ENCODE measurements at places on chromosomes 5 and 9.
A peak's percentile ranks its signal among the peaks of the same experiment; 100 is the strongest.

DNA sequence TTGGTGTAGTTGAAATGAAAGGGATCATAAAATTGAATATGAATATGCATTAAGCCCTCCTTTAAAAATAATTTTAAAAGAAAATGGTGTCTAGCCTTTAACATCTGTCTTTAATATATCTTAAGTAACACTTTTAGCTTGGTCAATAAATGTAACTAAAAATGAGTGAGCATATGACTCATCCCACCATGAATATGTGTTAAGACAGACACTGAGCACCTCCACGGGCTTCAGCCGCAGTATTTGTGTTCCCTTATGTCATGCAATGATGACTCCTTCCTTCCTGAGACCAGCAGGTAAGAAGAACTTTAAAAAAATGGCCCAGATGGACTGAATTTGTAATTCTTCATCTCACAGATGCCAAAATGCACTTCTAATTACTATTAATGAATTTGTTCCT, 563.2 kb downstream of the NR2F1-AS1 start:
- DNase-seq: no peak

DNA sequence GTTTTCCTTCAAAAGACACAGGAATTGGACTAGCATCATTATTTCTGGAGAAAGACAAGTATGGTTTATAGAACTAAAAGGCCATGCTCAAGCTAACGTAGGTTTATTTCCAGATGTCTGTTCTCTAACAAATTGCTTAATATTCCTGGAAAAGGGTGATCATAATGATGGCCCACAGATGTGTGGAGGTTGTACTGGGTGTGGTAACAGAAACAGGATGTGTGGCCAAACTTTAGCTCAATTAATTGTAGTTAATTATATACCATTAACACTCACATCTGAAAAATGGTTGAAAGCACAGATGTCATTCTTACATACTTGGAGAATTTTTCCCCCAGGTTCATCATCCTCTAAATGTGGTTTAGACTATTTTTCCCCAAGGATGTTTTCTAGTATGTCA, 292.7 kb upstream of the RASA1 start:
- no peak for DNase-seq

DNA sequence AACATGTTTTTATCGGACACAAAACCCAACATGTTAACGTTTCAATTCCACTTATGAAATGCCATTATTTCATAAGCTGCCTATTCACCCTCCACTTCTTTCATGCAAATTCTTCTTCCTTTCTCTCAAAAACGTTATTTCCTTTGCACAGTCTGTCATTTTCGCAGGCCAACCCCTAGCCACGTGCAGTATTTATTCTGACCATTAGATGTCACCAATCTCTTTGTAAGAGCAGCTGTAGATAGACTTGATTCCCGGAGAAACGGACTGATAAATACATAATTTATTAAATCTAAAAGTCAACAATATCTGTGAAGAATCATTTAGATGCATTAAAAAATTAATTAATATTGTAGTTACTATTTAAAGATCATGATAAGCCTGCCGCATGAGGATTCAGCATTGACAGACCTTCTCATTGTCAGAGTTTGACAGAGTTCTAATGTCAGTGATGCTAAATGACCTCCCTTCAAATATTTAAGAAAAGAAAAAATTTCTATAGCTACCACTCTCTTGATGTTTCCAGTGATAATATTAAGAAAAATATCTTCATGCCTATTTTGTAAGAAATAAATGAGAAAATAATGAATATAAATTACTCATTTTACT, 933.6 kb downstream of the CDH12 start:
- peak; percentile 65 for DNase-seq

GRCh38 chr9:83986195-83986594, 5.6 kb downstream of the RMI1 start:
- no peak for DNase-seq

DNA sequence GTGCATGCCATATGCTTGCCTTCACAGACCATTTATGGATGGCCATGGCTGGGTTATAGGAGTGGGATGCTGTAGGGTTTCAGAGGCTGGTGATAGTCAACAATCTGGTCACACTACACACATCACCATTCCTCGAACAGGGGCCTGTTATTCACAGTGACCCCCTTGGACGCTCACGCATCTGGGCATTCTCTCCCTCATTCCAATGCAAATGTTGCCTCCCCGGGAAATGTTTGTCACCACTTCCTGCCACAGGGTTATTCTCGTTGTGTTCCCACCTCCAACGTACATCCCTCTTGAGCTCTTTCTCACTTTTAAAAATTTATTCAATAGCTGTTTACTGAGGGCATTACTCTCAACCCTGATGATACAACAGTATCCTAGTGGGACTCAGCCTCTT, 135.4 kb downstream of the SCAMP1 start:
- DNase-seq: no peak

GRCh38 chr9:124390794-124391658, 24.2 kb downstream of the PSMB7 start:
- no peak for DNase-seq

DNA sequence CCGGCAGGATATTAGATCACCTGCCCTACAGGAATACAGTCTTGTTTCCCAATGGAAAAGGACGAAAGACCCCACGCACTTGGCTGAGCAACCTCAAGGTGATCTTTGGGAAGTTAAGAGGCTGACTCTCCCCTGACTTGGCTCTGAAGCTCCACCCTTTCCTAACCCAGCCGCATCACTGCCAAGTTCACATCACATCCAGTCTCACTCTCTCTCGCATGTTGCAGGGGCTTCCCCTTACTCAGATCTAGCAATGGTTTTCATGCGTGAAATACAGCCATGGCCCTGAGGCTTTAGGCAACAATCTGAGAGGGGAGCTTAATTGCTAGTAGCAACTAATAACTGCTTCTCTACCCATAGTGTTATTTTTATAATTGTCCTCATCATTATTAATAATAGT, 211.6 kb downstream of the DOCK8 start:
- no peak for DNase-seq

GRCh38 chr9:22047596-22047995, 38.5 kb upstream of the CDKN2B start:
- DNase-seq: no peak

GRCh38 chr9:88579050-88579715, 44.2 kb downstream of the NXNL2 start:
- no peak for DNase-seq

- no peak for DNase-seq
Measured at GRCh38 chr5:66585291-66585690, 10.9 kb upstream of the MAST4 start.

DNA sequence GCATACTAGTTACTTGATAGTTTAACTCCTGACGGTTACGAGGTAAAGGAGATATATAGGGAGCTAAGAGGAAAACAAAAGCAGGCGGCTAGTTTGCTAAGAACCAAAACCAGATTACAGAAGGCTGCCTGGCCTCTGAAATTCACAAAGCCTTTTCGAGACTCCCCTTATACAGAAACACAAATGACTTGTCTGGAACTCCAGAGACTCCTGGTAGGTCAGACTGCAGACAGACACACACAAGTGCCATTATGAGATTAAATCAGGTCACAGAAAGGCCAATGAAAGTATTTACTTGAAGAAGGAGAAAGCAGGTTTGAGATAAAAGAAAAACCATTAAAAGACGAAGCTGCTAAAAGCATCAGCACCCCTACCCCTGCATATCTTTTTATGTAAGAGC, 142.5 kb upstream of the LRRTM2 start:
- no peak for DNase-seq

DNA sequence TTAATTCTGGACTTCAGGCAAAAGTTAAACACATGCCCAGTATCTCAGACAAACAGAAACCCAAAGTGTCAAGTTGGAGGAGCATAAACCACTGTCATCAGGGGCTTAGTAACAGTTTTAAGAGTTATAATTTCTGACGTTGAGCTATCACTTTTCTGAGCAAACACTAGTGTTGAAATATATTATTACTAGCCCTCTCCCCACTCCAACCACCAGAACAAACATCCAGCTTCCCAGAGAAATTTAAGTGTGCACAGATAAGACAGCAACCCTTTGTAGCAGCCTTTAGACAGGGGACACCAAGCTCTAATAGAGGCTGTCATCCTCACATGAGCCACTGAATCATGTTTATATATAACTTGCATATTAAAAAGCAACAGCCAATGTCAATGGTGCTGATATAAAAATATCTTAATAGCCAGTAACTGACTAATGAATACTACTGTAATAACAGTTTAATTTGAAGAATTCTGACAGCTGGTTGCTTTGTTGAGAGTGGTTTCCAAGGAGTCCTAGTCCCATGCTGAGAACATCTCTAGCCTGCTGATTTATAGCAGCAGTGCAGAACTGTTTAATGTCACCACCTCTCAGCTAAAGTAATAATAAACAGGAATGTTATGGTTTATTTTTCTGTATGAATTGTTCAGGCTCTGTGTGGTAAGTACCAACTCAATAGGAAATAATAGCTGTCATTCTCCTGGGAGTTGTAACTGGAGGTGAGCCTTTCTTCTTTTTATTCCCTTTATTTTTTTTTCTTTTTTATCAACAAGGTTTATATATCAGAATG, 528.7 kb upstream of the ZNF608 start:
- DNase-seq: no peak

GRCh38 chr5:133164759-133165158, 112.9 kb downstream of the HSPA4 start:
- no peak for DNase-seq

DNA sequence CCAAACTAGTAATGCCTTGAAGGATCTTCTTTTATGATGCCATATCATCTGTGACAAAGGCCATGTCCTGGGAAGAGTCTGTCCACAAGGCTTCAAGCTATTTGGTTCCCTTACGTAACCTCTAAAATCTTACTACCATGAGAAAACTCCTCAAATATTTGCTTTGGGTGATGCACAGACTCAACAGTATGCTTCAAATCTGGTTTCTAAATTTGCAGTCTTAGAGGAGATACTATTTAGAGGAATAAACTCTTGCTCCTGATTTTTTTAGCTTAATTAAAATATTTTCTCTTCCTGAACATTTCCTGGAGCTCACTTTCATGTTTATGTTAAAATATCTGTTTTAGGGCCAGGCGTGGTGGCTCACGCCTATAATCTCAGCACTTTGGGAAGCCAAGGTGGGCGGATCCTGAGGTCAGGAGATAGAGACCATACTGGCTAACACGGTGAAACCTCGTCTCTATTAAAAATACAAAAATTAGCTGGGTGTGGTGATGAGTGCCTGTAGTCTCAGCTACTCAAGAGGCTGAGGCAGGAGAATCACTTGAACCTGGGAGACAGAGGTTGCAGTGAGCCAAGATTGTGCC, 28.2 kb downstream of the TRPC7 start:
- DNase-seq: no peak

DNA sequence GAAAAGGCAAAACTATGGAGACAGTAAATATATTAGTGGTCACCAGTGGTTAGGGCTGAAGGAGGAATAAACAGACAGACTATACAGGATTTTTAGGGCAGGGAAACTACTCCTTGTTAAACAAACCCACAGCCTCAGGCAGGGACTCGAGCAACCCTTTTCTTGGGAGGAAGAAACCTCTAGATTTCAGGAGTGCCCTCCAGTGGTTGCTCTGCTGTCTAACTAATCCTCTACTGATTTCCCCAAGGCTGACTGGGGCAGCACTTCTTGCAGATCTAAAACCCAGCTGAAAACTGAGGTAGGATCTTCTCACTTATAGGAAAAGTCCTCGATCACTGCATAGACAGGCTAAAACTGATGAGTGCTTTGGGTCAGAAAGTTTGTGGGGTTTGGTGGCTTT, 176.8 kb downstream of the ISOC1 start:
- DNase-seq: peak; percentile 18

- no peak for DNase-seq
Measured at GRCh38 chr5:134574521-134574920, 49.1 kb downstream of the JADE2 start.

- no peak for DNase-seq
Measured at GRCh38 chr5:140443-140829, 48.5 kb downstream of the PLEKHG4B start.

- no peak for DNase-seq
Measured at GRCh38 chr9:78664370-78664769, 367.4 kb downstream of the PSAT1 start.

GRCh38 chr9:90915693-90916092, 114.1 kb downstream of the SYK start:
- no peak for DNase-seq

- DNase-seq: peak; percentile 5
Measured at GRCh38 chr9:113219969-113220368, 1.1 kb downstream of the FKBP15 start.

GRCh38 chr9:14097215-14097614, 216.7 kb downstream of the NFIB start:
- DNase-seq: no peak

DNA sequence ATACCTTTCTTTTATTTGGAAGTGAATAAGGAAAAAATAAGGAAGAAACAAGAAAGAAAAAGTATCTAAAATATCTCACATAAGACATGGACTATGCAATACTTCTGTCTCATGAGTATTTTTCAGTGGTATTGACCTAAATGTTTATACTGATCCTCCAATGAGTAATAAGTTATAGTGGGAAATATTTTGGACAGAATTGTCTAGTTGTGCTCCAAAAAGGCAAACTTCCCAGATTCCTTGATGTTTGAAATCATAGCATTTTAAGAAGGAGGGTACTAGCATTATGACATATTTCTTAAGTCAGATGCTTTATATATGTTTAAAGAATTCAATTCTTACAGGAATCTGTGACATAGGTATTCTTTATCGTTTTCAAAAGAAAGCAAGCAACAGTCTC, 34.5 kb upstream of the BASP1 start:
- DNase-seq: no peak

- no peak for DNase-seq
Measured at GRCh38 chr9:112494153-112494552, 7.5 kb downstream of the KIAA1958 start.

GRCh38 chr5:11143456-11144267, 382.6 kb upstream of the DAP start:
- DNase-seq: no peak

- no peak for DNase-seq
Measured at GRCh38 chr9:123983047-123983446, 28.5 kb upstream of the LHX2 start.

DNA sequence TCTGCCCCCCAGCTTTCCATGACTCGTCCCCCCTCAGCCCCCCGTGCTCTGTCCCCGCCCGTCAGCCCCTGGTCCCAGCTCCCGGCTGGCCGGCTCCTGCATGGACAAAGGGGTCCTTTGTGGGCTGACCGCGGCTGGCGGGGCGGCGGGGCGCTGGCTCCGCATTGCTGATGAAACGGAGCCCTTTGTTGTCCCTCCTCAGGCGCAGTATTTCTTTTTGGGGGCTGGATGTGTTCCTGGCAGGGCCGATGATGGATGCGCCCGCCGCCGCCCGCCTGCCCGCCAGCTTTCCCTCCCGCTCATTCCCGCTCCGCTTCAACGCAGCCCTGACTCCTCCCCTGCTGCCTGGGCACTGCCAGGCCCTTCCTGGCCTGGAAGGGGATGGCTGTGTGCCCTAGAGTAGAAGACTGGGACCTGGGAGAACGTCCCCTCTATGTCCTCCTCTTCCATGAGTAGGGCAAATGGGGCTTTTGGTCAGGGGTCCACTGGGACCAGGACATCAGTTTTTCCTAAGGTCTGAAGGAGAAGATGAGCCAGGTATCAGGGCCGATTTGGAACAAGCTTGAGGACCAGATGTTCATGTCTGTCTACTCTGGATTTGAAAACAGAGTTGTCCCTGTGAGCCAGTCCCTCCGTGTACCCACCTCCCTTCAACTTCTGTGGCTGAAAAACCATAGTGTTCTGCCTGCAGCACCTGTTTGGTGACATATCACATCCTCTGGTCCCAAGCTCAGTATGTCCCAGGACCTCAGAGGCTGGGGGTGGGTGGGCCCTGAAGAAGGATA, 29.0 kb downstream of the CXXC5 start:
- peak; percentile 82 for DNase-seq

Data from SW480 (cell line).